IMR-90 (cell line): ENCODE measurements at places on chromosomes 1 and 21. TPM values are rescaled to one million over a fixed set of nuclear protein-coding genes. Genes with fewer than 3 reads are reported as not detected.
A peak's percentile ranks its signal among the peaks of the same experiment; 100 is the strongest.

DNA sequence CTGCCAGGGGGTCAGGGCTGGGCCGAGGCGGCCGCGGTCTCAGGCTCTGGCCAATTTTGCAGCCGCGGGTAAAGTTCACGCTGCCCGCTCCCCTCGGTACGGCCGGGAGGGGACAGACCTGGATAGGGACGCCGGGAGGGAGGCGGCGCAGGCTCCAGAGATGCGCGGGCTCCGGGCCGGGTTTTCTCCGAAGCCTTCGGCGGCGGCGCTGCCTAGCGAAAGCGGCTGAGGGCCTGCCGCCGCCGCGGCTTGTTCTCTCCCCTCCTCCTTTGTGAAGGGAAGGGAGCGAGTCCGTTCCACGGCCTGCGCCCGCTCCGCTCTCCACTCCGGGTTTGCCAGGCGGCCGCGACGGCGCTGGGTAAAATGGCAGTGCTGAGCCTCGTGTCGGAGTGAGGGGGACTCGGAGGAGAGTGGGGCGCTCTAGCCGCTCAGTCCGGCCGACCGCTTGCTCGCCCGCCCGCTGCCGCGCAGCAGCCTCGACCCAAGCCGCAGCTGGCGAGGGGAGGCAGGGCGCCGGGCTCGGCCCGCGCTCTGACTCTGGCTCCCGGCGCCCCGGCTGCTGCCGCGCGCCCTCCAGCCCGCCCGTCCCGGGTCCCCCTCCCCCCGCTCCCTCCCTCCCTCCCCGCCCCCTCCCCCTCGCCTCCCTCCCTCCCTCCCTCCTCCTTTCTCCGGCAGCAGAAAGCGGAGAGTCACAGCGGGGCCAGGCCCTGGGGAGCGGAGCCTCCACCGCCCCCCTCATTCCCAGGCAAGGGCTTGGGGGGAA lies at the start of gene ARID1A:
Gene ARID1A (plus strand): TSS at position 660 of the 763 bp plus-strand sequence. CDS start 389 bp downstream, outside the sequence.
- H3K4me3 ChIP-seq: peak within 1 kb of the TSS; percentile 89
- H3K27ac ChIP-seq: peak within 1 kb of the TSS; percentile 95
- peaks cover 15% of the 10 kb centered on the region for H3K4me1 ChIP-seq
- H3K36me3 ChIP-seq: no peaks in the 10 kb centered on the region
- DNase-seq: peak; percentile 97

DNA sequence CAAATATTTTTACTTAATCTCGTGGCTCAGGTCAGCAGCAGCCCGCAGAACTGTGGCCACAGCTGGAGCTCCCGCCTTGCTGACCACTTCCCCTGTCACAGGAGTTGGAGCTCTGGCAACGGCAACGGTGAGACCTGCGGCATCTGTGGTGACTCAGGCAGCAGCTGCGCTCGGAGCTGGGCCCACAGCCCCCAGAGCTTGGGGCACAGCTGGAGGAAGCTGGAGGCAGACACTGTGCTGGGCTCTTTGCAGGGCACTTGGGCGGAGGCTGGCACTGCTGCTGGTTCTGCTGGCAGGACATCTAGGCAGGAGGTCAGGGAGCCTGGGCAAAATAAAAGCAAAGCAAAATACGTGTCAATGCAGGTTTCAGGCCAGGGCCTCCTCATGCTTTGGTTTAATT lies at the start of gene LCE3A:
Gene LCE3A (minus strand): TSS at position 301 of the 400 bp plus-strand sequence. CDS start 0 bp downstream, at position 301.
- H3K4me3 ChIP-seq: no peak within 1 kb of the TSS
- no peak within 1 kb of the TSS for H3K27ac ChIP-seq
- H3K27me3 ChIP-seq: no peaks in the 10 kb centered on the region
- DNase-seq: peak; percentile 0
- H3K36me3 ChIP-seq: no peaks in the 10 kb centered on the region

DNA sequence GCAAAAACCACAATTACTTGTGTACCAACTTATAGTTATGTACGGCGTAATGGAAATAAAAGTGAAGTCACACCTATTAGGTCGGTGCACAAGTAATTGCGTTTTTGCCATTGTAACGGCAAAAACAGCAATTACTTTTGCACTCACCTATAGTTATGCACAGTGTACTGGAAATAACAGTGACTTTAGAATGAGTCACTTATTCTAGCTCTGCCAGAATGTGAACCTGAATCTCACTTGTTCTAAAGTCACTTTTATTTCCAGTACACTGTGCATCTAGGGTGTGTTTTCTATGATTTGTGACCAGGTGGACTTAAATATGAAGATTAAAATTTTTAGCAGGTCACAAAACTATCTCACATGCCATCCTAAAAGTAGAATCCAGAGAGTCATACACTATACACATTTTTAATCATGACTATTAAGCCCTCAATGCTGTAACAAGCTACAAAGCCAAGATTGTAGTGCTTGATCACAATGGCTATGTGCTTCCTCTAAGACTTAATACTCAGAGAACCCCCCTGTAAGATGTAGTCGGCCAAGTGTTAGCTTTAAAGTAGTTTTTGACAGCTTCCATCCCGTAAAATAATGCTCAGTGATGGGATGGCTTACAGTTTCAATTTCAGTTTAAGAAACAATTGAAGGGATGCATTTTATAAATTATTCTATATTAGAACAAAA lies 218.8 kb downstream of the NEGR1 start:
- H3K4me1 ChIP-seq: no peaks in the 10 kb centered on the region; the same call in 1 of the 2 replicates
- no peaks in the 10 kb centered on the region for H3K36me3 ChIP-seq
- H3K27me3 ChIP-seq: no peaks in the 10 kb centered on the region
- peak; percentile 13 for DNase-seq

DNA sequence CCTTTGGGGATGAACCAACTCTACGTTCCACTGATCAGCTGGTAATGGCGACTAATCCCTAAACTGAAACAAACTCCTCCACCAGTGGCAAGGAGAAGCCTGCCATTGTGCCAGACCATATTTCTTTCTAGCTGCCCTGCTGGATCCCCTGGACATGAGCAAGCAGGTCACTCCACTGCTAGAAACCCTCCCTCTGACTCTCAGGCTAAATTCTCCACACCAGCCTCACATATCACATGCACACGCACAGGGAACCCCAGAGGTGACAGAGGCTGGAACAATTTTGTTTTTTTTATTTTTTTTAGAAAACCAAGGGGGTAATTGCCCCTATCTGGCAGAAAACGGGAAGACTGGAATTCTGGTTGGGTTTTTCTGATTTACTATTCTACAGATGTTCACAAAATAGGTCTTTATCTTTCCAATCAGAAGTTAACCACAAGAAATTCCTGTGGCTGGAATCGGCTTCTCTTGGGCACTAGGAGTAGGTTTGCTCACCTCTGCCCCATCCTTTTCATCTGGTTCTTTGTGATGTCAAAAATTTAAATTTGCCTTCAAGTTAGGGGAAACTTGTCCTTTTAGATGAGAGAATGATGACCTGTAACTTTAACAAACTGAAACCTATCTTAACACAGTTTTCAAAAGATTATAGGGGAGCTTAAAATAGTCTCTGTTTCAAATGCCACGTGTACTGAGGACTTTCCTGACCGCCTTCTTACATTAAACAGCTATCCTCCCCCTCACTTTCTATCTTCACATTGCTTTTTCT lies 258.1 kb downstream of the SDCCAG8 start:
- peak; percentile 18 for DNase-seq
- no peaks in the 10 kb centered on the region for H3K27me3 ChIP-seq
- peaks cover 9% of the 10 kb centered on the region for H3K36me3 ChIP-seq
- H3K27ac ChIP-seq: no peak overlapping the region

GRCh38 chr1:93713341-93713740 lies 31.7 kb upstream of the BCAR3 start:
- peaks cover 10% of the 10 kb centered on the region for H3K4me1 ChIP-seq
- H3K4me3 ChIP-seq: no peak overlapping the region
- H3K27me3 ChIP-seq: no peaks in the 10 kb centered on the region
- no peaks in the 10 kb centered on the region for H3K36me3 ChIP-seq
- no peak for DNase-seq

DNA sequence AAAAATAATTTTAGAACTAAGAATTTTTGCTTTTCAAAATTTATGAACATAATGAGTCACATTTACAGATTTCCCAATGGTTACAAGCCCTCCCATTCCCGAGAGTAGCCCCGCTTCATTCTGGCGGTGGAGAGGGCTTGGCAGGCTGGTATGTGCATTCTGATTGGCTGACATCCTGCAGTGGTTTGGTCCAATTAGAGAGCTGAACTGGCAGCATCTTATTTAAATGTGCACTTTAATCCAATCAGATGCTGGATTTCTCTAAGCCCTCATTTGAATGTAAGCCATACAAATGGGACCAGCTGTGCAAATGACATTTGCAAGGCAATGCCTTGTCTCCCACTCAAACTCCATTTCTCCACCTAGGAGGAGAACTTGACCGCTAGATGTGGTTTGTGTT lies 18.0 kb upstream of the TRIM17 start:
- no peaks in the 10 kb centered on the region for H3K4me1 ChIP-seq
- H3K27ac ChIP-seq: no peak overlapping the region
- peaks cover 17% of the 10 kb centered on the region for H3K27me3 ChIP-seq
- H3K4me3 ChIP-seq: no peak overlapping the region

GRCh38 chr21:31885146-31885545 lies 12.3 kb downstream of the HUNK start:
- DNase-seq: no peak
- peaks cover 9% of the 10 kb centered on the region for H3K4me1 ChIP-seq
- no peaks in the 10 kb centered on the region for H3K27me3 ChIP-seq
- H3K4me3 ChIP-seq: no peak overlapping the region
- H3K36me3 ChIP-seq: no peaks in the 10 kb centered on the region

DNA sequence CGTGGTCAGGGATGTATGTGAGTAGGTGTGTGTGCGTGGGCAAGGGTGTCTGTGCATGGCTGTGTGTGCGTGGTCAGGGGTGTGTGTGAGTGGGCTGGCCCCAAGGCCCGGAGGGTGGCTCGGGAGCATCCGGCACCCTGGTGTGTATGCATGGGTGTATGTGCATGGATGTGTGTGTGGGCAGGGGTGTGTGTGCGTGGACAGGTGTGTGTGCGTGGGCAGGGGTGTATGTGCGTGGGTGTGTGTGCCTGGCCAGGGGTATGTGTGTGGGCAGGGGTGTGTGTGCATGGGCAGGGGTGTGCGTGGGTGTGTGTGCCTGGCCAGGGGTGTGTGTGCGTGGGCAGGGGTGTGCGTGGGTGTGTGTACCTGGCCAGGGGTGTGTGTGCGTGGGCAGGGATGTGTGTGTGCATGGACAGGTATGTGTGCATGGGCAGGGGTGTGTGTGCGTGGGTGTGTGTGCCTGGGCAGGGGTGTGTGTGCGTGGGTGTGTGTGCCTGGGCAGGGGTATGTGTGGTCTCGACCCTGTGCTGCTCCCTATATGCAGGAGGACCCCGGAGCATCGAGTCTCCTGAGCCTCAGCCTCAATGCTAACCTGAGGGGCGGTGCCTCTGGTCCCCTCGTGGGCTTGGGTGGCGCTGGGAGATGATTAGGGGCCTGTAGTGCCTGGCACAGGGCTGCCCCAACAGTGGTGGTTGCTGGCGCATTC lies 16.3 kb downstream of the ARHGEF16 start:
- peaks cover 11% of the 10 kb centered on the region for H3K4me1 ChIP-seq
- H3K27ac ChIP-seq: no peak overlapping the region
- no peaks in the 10 kb centered on the region for H3K36me3 ChIP-seq

DNA sequence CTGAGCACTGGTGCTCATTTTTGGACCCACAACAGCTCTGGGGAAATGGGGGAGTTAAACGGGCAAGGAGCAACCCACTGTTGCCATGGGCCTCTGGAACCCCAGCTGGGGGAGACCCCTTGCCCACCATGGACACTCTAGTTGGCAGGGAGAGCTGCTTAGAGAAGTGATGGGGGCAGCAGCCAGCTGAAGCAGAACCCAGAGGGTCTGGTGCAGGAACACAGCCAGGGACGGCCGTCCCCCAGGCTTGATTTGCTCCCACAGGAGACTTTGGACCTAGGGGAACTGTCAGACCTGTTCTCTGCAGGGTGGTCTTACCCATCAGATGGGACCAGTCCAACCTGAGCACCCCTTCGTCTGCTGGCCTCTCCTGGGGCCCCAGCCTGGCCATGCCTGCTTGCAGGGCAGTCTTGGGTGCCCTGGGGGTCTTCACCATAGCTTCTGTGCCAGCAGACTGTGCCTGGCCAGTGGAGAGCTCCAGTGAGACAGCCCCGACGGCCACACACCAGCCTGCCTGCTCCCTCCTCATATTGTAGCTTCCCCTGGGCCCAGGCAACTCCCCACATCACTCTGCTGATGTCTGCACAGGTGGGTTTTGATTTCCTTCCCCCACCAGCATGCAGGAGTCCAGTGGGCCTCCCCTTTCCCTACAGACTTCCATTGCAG lies 11.3 kb downstream of the SPATC1L start:
- no peak overlapping the region for H3K27ac ChIP-seq
- no peaks in the 10 kb centered on the region; the same call in 1 of the 2 replicates for H3K36me3 ChIP-seq
- H3K27me3 ChIP-seq: no peaks in the 10 kb centered on the region
- no peak for DNase-seq

GRCh38 chr1:72322910-72323309 lies 40.6 kb upstream of the NEGR1 start:
- H3K4me1 ChIP-seq: no peaks in the 10 kb centered on the region; the same call in 1 of the 2 replicates
- no peak overlapping the region for H3K4me3 ChIP-seq
- H3K27me3 ChIP-seq: no peaks in the 10 kb centered on the region
- no peak overlapping the region for H3K27ac ChIP-seq

GRCh38 chr1:189405419-189405818 lies 1072.2 kb downstream of the BRINP3 start:
- H3K36me3 ChIP-seq: no peaks in the 10 kb centered on the region
- no peaks in the 10 kb centered on the region for H3K27me3 ChIP-seq
- DNase-seq: no peak
- no peaks in the 10 kb centered on the region for H3K4me1 ChIP-seq

DNA sequence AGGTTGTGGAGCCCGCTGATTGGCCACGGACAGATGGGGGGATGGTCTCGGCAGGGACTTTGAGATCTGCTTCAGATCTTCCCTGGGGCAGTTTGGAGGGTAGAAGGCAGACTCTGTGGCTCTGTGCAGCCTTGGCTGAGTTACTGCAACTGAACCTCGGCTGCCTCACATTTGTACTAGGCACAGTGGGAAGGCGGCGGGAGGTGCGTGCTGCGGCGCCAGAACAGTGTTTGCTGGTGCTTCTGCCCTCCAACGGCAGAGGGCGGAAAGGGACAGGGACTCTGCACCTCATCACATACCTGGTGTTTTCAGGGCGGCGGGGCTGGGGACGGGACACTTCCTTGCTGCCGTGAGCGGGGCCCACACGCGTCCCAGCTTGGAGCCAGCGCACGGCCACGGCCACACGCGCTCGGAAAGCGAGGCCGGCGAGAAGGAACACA lies 26.2 kb downstream of the SLC66A1 start:
- no peak for DNase-seq
- no peaks in the 10 kb centered on the region for H3K4me1 ChIP-seq
- no peak overlapping the region for H3K27ac ChIP-seq
- H3K27me3 ChIP-seq: no peaks in the 10 kb centered on the region

DNA sequence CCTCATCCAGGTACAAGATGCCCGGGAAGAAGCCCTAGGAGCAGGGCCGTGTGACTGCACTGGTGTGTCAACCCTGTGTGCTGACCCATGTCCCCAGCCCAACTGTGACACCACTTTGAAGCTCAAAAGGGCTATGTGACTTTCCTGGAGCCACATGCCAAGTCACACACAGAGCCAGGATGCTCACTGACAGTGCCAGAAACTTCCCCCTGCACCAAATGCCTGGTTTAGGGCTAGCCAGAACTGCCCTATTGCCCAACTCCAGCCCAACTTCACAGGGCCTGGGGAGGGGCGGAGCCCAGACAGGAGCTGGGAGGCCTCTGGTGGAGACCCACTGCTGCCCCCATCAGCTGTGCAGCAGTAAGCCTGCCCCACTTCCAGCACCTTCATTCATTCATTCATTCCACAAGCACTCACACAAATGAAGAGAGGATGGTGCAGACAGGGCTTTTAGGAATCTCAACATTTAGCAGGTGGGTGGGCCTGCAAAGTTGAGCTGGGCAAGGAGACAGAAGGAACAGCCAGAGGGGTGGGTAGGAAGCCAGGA lies 36.7 kb downstream of the KCNQ4 start:
- no peak for DNase-seq
- H3K36me3 ChIP-seq: no peaks in the 10 kb centered on the region
- peaks cover 41% of the 10 kb centered on the region for H3K27me3 ChIP-seq
- H3K4me3 ChIP-seq: no peak overlapping the region

ANKRD45 gene
- total RNA-seq: under 0.01 TPM in 1 of 2 replicates, not detected in the other

DDX20 gene
- total RNA-seq: 10.9 and 14.2 TPM in 2 replicates

OR2T2 gene
- total RNA-seq: not detected in 2 replicates

OR2L13 gene
- not detected in 2 replicates for total RNA-seq

TRIM17 gene
- total RNA-seq: not detected in 2 replicates

PLPPR5 gene
- total RNA-seq: under 0.01 TPM in 2 replicates

PRDM16 gene
- not detected in 2 replicates for total RNA-seq

RPE65 gene
- under 0.01 TPM in 1 of 2 replicates, not detected in the other for total RNA-seq
